ENCODE measurements at places on chromosomes 2 and 18. TPM values are rescaled to one million over a fixed set of nuclear protein-coding genes. Genes with fewer than 3 reads are reported as not detected.

EPB41L3 gene
- not detected for total RNA-seq

GPR17 gene
- total RNA-seq: not detected

MFF gene
- total RNA-seq: 112 TPM

ASB18 gene
- total RNA-seq: 1.1 TPM

FIGN gene
- total RNA-seq: 2.4 TPM

NTSR2 gene
- not detected for total RNA-seq

FEV gene
- not detected for total RNA-seq

VWA3B gene
- not detected for total RNA-seq

DNA sequence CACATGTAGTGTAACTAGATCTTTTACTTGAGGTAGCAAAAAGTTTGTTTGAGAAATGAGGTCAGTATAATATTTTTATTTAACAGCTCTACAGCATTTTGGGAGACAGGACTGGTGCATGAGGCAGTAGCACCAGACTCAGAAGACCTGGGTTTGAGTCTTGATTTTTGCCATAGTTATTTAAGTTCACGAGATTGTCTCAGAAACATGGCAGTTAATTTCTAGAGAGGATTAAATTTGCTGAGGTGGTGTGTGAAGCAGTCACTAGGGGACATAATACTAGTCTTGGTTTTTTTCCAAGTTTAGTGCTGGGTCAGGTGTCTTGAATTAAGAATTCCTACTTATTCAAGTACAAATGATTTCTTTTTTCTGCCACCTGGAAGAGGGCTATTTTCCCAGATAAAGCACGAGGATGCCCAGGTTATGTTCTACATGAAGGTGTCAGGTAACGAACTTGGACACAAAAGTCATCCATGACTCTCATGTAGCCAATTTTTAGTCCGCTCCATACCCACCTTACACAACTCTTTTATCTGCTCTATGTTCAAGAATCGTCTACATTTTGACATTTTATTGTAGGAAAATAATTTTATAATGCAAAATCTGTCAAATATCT is 1.4 kb downstream of the MARCHF7 start:
- peaks cover 22% of the 10 kb centered on the region for H3K4me1 ChIP-seq
- H3K36me3 ChIP-seq: peaks cover 55% of the 10 kb centered on the region
- H3K27me3 ChIP-seq: no peaks in the 10 kb centered on the region

- peaks cover 9% of the 10 kb centered on the region for H3K4me1 ChIP-seq
- peak; percentile 61 for DNase-seq
- no peak overlapping the region for H3K27ac ChIP-seq
- no peaks in the 10 kb centered on the region for H3K27me3 ChIP-seq
Measured at GRCh38 chr2:109516445-109517117, 97.2 kb downstream of the SEPTIN10 start.

- DNase-seq: no peak
- no peak overlapping the region for H3K4me3 ChIP-seq
- no peak overlapping the region for H3K27ac ChIP-seq
- no peaks in the 10 kb centered on the region for H3K36me3 ChIP-seq
- no peaks in the 10 kb centered on the region for H3K4me1 ChIP-seq
- H3K27me3 ChIP-seq: no peaks in the 10 kb centered on the region
Measured at GRCh38 chr2:23235292-23235691, 149.7 kb upstream of the KLHL29 start.

- no peak overlapping the region for H3K27ac ChIP-seq
- H3K4me1 ChIP-seq: peaks cover 37% of the 10 kb centered on the region
- no peaks in the 10 kb centered on the region for H3K36me3 ChIP-seq
- DNase-seq: no peak
Measured at GRCh38 chr2:99876956-99877355, 265.4 kb downstream of the AFF3 start.

DNA sequence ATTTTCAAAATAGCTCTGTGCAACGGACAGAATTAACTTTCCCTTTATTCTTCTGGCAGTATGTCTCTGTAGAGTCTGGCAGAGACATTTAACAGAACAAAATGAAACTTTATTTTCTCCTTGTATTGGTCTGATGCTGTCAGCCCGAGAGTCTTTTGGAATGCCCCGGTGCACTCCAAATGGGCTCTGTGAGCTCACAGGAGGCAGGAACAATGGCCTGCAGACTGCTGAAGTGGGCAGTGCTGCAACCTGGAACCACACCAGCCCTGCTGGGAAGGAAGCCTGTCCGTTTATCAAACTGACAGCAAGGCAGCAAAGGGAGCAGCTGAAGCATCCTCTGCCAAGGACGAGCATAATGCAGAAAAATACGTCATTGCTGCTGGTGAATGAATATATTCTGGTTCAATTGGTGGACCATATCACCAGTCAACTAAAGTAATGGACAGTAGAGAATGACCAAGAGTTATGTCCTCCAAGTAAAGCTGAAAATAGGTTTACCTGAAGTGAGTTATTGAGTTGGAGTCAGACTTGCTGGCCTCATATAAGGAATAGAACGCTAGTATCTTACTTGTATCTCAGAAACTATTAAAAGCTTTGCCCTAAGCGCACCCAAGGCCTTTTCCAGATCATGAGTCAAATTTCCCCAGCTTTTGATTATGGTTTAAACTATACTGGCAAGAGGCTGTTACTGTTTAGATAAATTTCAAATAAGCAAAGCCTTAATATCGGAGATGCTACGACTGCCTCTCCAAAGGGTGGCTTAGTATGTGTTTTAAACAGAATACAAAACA is 207.6 kb upstream of the TANK start:
- H3K36me3 ChIP-seq: no peaks in the 10 kb centered on the region
- H3K27me3 ChIP-seq: no peaks in the 10 kb centered on the region
- DNase-seq: peak; percentile 14
- peaks cover 22% of the 10 kb centered on the region for H3K4me1 ChIP-seq
- no peak overlapping the region for H3K4me3 ChIP-seq

DNA sequence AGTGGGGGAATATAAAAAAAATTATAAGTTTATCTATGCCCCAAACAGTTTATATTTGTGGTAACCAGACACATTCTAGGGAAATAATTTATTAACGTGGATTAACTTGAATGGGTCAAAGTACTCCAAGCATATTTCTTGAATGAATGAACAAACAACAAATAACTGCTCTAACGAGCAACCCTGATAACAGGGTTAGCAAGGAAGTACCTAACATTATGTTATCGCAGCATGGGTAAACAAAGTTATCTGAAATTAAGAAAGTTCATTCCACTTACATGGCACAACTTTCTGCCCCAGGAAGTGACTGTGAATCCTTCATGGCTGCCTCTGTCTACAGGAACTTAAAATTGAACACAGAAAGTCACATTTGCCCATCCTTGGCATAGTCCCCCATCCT is 812.9 kb upstream of the ACVR2A start:
- H3K4me1 ChIP-seq: no peaks in the 10 kb centered on the region
- H3K27ac ChIP-seq: no peak overlapping the region
- H3K27me3 ChIP-seq: no peaks in the 10 kb centered on the region

- peak within 1 kb of the TSS; percentile 84 for H3K4me3 ChIP-seq
- DNase-seq: peak; percentile 98
- peaks cover 6% of the 10 kb centered on the region for H3K36me3 ChIP-seq
- peak within 1 kb of the TSS; percentile 53 for H3K27ac ChIP-seq
- H3K27me3 ChIP-seq: no peaks in the 10 kb centered on the region
Measured at GRCh38 chr2:197515739-197516392, at the start of gene MOB4. TSS of gene MOB4 (plus strand) at chr2:197516066. CDS start at chr2:197516087, 21 bp downstream.

DNA sequence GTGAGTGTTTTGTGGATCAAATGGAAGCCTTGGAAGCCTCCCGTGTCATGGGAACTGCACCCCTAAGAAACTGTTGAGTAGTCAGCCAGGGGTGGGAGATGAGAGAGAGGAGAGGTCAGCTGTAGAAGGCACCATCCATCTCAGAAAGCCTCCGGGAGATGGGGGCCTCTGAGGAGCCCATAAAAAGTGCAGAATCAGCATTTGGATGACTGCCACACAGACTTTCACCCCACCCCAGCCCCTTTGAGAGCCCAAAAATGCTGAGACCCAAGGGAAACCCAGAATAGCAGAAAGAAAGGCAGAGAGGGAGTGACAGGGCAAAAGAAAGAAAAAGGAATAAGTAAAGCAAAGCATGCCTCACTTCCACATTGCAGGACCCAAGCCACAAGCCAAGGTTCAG is 443.1 kb upstream of the ZEB2 start:
- no peak overlapping the region for H3K27ac ChIP-seq
- DNase-seq: no peak
- H3K4me3 ChIP-seq: no peak overlapping the region

GRCh38 chr18:44548291-44549221 is 132.1 kb upstream of the SETBP1 start:
- H3K27ac ChIP-seq: no peak overlapping the region
- peak; percentile 14 for DNase-seq
- H3K4me1 ChIP-seq: peaks cover 9% of the 10 kb centered on the region
- H3K27me3 ChIP-seq: no peaks in the 10 kb centered on the region
- no peak overlapping the region for H3K4me3 ChIP-seq

GRCh38 chr18:3879114-3879835 is 429.3 kb downstream of the TGIF1 start:
- peaks cover 18% of the 10 kb centered on the region for H3K27me3 ChIP-seq
- DNase-seq: no peak
- no peak overlapping the region for H3K4me3 ChIP-seq
- H3K27ac ChIP-seq: no peak overlapping the region

- H3K27me3 ChIP-seq: no peaks in the 10 kb centered on the region
- no peaks in the 10 kb centered on the region for H3K4me1 ChIP-seq
- no peak for DNase-seq
- H3K4me3 ChIP-seq: no peak overlapping the region
- no peaks in the 10 kb centered on the region for H3K36me3 ChIP-seq
Measured at GRCh38 chr2:151096235-151096634, 165.4 kb downstream of the RBM43 start.

DNA sequence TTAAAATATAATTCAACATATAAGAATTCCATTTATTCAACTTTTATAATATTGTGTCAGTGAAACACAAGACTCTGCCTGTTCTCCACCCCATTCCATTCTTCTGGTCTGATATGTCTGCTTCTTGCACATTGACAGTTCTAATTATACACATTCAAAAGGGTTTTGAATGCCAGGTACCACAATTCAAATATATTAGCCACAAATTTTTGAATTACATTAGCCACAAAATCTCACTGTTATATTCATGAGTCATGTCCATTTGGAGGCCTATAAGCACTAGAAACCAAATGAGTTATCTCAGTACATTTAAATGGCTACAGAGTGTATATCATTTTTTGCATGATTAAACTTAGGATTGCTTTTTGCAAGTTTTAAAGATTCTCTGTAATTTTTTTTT is 72.1 kb downstream of the CCDC150 start:
- H3K4me3 ChIP-seq: no peak overlapping the region
- H3K27me3 ChIP-seq: no peaks in the 10 kb centered on the region
- H3K27ac ChIP-seq: no peak overlapping the region
- no peaks in the 10 kb centered on the region for H3K4me1 ChIP-seq

DNA sequence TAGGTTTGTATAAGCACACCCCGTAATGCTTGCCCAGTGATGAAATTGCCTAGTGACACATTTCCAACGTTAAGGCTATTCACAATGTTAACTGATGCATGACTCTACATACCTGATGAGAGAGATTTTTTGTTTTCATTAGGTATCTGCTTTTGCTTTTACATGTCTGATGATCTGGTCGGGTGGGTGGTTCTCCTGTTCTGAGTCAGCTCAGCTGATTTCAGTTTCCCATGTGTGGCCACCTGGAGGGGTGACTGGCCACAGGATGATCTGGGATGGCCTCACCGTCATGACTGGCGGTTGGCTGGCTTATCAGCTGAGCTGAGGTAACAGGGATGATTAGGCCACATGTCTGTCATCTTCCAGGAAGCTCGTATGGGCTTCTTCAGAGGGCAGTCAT is 33.8 kb upstream of the ACYP2 start:
- H3K36me3 ChIP-seq: no peaks in the 10 kb centered on the region
- no peak for DNase-seq
- no peaks in the 10 kb centered on the region for H3K27me3 ChIP-seq
- no peaks in the 10 kb centered on the region for H3K4me1 ChIP-seq
- no peak overlapping the region for H3K4me3 ChIP-seq
- no peak overlapping the region for H3K27ac ChIP-seq

DNA sequence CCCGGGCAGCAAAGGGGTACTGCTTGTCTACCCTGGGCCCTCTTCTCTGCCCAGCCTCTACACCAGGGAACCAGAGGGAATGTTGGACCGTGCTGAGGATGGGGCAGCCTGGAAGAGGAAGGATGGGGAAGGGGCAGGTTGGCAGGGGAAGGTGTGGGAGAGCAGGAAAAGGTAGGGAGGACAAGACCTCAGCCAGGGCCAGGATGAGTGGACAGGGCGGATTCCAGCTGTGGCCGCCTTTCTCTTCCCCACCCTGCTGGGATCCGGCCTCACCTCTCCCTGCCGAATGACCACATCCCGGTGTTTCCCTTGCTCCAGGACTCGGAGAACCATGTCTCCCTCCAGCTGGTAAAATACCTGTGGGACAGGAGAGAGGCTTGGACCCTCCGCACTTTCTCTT is 8.9 kb downstream of the HAAO start:
- no peak overlapping the region for H3K27ac ChIP-seq
- no peaks in the 10 kb centered on the region for H3K27me3 ChIP-seq
- peaks cover 4% of the 10 kb centered on the region for H3K4me1 ChIP-seq

DNA sequence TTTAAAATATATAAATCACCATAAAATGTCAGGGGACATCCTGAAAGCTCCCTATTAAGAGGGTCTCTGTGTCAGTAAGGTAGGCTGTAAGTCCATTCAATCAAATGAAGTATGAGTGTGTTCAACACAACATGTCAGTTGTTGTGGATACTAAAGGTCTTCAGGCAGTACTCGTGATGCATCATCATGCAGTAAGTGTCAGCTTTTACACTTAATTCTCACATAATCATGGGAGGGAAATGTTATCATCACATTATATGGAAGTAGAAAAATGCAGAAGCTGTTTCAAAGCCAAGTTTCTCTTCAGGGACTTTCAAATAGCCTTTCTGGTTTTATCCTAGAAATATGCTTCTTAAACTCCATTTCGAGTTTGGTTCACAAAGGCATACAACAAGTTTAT is 477.1 kb upstream of the ID2 start:
- H3K4me1 ChIP-seq: no peaks in the 10 kb centered on the region
- H3K4me3 ChIP-seq: no peak overlapping the region
- DNase-seq: no peak
- 0 out of 2 replicates have a peak, but pooled peaks cover 4% of the 10 kb centered on the region for H3K27me3 ChIP-seq
- H3K27ac ChIP-seq: no peak overlapping the region
